ENCODE measurements at places on chromosomes 7 and 10. TPM values are rescaled to one million over a fixed set of nuclear protein-coding genes. Genes with fewer than 3 reads are reported as not detected.

- no peak for DNase-seq
Measured at GRCh38 chr10:31197886-31198285, 121.1 kb upstream of the ZEB1 start.

DNA sequence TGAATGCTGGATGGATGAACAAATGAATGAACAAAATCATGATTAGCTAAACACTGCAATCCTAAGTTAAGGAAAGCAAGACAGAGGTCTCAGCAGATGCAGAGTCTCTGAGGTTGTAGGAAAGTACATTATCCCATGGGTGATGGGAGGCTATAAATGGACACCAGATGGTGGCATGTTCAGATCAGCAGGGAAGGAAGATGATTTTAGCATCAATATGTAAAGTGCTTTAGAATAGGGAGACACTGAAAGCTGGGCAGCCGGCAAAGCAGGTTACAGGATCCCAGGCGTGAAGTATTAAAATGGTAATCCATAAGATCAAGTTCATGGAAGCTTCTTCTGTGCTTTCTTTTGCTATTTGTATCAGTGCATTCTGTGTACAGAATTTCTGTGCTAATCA is 7.9 kb upstream of the RAPGEF5 start:
- DNase-seq = no peak

- no peak for DNase-seq
Measured at GRCh38 chr10:21694631-21695030, 160.6 kb downstream of the MLLT10 start.

- DNase-seq = no peak
Measured at GRCh38 chr7:68381731-68382130, 1216.5 kb upstream of the AUTS2 start.

ASL gene
- total RNA-seq = 8.5 TPM

DNA sequence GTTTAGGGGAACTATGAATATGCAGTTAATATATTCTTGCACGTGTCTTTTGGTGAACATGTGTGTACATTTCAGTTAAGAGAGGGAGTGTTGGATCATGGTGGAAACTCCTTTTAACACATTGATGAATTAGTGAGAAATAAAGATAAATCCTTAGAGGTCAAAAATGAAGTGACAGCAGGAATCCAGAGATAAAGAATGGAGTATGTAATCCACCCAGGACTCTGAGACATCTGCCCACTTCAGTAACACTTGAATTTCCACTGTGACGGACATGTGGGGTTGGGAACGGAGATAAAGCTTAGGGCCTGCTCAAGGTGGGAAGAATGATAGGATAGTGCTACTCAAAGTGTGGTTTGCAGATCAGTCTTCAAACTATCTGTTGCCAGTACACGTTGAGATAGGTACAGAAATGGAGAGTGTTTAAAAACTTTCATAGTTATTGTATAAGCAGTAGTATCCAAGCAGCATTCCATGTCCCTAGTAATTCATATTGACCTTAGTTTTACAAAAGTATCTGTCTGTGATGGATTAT is 6.6 kb upstream of the RELN start:
- DNase-seq = no peak

DNA sequence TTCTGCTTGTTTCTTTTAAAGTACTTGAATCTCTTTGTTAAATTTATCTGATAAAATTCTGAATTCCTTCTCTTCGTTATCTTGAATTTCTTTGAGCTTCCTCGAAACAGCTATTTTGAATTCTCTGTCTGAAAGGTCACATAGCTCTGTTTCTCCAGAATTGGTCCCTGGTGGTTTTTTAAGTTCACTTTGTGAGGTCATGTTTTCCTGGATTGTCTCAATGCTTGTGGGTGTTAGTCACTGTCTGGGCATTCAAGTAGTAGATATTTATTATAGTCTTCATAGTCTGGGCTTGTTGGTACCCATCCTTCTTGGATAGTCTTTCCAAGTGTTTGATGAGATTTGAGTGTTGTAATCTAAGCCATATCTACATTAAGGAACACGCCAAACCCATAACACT is 1060.6 kb downstream of the LRMDA start:
- DNase-seq = no peak

DNA sequence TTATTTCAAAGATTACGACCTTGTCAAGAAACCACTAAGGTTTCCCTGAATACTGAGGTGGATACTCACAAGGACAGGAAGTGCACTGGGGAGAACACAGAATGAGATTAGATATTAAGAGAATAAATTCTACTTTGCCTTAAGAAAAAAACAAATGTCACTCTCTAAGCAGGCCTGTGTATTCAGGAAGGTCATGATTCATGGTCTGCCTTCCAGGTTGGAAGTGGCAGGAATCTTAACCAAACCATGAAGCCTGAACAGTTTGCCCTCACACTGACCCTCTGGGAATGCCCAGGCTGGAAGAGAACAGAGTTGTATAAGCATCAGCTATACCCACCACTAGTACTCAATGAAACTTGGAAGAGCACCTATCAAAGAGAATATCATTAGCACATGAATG is 227.6 kb downstream of the DGKI start:
- no peak for DNase-seq

GRCh38 chr7:132321387-132321786 is 254.9 kb downstream of the PLXNA4 start:
- no peak for DNase-seq

TMEM229A gene
- total RNA-seq = not detected

CALHM1 gene
- total RNA-seq = not detected

- DNase-seq = no peak
Measured at GRCh38 chr10:121478556-121478955, 119.7 kb downstream of the FGFR2 start.

DNA sequence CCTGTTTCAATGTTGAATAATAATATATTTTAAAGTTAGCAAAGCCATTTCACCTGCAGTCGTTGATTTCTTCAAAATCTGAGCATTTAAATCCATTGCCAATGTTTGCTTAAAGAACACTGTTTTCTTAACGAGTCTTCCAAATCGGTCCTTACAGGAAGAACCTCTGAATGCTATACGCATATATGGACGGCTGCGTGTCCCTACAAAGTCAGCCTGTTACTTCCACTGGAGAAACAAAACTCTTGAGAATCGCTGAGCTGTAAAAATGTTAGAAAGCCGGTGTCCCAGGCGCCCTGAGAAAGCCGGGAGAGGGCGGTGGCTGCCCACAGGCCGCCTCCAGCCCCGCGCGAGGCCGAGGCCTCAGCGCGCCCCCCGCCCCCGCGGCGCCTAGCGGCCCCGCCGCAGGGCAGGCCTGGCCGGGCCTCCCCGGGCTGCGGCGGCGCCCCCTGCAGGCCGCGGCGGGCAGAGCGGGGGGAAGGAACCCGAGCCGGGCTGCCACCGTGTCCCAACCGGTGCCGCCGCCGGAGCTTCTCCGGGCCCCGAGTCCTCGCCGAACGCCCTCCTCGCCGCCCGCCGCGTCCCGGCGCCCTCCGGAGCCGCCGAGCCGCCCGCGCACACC is at the start of gene FHIP2A:
Gene FHIP2A (plus strand): TSS at position 488 of the 622 bp plus-strand sequence. CDS start 299 bp downstream, outside the sequence.
- peak; percentile 82 for DNase-seq

DNA sequence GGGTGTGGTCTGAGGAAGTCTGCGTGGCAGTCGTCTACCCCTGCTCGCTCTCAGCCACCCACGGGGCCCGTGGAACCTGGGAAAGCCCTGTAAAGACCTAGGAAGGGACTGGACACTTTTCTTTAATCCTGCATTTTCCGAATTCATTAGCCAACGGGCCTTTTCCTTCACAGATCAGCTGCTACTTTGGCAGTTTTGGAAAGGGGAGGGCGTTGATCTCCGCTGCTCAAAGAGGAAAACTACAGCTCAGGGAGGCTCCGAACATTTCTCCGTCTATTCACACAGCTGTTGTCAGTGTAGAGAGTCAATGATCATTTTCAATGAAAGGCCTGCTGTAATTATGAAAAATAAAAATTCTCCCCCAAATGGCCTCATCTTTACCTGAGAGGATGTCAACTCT is 450.1 kb upstream of the MKI67 start:
- DNase-seq = no peak

ZNF775 gene
- total RNA-seq = 3.1 TPM

TRIM50 gene
- 0.33 TPM for total RNA-seq

GRCh38 chr7:96415293-96415940 is 93.5 kb upstream of the SLC25A13 start:
- no peak for DNase-seq

GRCh38 chr7:47380325-47381133 is 201.4 kb downstream of the TNS3 start:
- no peak for DNase-seq

DNA sequence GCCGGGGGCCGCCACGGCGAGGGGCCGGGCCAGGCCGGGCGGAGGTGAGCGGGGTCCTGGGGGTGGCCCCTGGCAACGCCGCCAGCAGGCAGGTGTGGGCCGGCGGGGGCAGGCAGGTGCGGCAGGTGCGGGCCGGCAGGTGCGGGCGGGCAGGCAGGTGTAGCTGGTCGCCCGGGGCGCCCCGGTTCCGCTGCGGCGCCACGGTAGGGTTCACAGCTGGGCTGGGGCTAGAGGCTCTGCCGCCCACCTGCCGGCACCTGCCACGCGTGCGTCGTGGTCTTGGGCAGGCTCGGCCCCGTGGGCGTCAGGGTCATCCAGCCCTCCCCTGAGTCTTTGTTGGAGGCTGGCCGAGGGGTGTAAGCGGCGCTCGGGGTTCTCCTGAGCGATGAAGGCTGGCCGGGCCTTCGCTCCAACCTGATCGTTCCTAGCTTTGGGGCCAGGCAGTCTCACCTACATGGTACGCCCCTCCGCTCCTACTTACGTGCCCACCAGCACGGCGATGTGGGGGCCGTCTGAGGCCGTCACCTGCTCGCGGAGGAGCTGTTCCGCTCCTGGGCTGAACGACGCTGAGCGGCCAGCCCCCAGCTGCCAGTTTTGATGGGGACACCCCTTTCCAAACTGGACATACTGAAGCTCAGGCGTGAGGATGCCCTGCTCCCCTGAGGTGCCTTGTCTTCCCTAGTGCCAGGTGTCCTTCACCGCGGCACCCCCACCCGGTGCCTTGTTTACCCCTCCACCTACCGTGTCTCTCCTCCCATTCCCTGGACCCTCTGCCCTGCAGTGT is 493 bp downstream of the ZMIZ2 start:
- no peak for DNase-seq

COL1A2 gene
- total RNA-seq = 96.6 TPM

GRCh38 chr10:24894309-24894708 is 58.1 kb downstream of the PRTFDC1 start:
- no peak for DNase-seq

DNA sequence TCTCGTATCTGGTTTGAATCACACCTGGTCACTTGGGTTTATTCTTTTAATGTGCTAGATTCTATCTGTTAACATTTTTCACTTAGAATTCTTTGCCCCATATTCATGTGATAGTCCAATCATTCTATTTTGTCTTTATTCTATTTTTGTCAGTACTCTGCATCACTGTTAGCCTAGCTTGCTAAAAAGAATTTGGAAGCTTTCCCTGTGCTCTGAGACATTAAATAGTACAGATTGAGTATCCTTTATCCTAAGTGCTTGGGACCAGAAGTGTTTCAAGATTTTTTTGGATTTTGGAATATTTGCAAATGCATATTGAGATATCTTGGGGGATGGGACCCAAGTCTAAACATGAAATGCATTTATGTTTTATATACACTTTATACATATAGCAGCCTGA is 51.0 kb downstream of the RALA start:
- no peak for DNase-seq

DNA sequence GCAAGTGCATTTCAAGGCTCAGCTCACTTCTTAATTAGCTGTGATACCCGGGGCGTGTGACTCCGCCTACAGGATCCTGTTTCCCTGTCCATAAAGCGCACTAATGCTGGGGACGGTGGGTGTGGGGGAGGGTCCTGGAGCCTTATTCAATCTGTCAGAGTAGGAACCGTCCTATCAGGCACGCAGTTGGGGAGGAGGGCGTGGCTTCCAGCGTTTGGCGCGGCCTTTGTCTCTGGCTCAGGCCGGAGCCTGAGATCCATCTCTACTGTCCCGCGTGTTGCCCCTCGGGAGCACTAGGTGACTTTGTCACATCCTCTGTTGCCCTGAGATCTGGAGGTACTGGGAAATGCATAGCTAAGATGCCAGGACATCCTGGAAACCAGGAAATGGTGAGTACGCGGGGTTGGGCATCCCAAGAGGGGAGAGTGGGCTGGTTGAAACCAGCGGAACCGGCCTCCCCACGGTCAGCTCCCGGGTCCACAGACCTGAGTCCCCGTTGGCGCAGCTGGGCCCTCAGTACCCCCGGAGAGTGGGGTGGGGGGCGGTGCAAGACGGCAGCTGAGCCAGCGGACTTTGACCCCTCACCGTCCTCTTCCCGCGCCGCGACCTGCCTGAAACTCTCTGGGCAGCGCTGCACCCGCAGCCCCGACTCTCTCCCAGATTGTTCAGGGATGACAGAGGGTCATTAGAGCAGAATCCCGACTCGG is 104.4 kb upstream of the ZNF92 start:
- DNase-seq = no peak

HTR5A gene
- not detected for total RNA-seq

WDR86 gene
- 0.16 TPM for total RNA-seq

DNA sequence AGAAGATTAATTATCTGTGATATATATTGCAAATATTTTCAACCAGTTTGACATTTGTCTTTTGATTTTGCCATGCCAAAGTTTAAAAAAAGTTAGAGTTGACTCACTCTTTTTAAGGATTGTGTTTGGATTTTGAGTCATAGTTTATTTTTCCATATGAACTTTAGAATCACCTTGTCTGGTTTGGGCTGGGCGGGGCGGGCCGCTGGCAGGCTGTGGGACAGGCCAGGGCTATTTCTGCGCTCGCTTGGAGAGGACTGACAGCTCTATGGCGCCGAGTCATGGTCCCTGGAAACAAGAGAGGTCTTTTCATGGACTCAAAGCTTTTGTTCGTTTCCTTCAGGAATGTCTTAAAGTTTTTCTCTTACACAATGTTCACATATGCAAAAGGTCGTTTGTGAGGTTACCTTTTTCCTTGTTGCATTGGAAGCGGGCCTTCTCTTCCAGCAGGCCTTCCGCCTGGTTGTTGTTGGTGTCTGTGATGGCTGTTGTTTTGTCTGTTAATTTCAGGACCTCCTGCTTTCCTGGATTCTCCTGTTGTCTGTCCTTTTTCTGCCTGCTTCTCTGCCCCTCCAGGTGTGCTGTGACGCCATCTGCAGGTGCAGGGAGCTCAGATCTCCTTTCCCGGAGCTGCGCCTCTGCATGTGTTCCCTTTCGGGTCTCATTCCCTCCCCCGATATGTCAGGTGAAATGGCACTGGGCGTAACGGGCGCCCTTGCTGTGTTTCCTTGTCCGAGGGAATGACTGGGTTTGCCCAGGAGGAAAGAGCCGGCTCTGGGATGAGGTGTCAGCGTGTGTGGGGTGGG is 53.8 kb downstream of the INPP5A start:
- peak; percentile 63 for DNase-seq

PDK4 gene
- total RNA-seq = 325 TPM

GRCh38 chr10:79224992-79225391 is 122.3 kb upstream of the PPIF start:
- DNase-seq = no peak

DNA sequence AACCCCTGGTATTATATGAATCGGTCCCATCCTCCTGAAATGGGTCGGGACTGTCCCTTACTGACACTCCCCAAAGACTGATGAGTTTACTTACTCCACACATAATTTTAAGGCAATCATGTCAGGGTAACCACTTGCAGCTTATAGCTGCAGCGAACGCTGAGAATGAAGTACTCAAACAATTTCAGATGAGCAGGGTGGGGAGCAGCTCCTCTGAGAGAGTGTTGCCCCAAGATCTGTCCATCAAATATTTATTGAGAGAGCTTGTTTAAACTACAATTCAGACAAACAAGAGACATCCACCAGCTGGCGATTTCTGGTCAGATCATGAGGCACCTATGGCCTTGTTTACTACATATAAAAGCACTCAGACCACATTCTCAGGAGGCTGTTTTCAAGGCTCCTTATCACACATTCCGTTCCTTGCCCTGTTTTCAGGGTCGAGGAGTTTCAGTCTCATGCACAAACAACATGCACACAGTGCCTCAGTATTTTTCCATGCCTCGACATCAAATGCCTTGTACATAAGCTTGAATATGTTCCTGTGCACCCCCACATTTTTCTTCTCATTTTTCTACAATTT is 80.1 kb downstream of the THSD7A start:
- no peak for DNase-seq
